ENCODE measurements at places on chromosomes 12 and 14. TPM values are rescaled to one million over a fixed set of nuclear protein-coding genes. Genes with fewer than 3 reads are reported as not detected.

DNA sequence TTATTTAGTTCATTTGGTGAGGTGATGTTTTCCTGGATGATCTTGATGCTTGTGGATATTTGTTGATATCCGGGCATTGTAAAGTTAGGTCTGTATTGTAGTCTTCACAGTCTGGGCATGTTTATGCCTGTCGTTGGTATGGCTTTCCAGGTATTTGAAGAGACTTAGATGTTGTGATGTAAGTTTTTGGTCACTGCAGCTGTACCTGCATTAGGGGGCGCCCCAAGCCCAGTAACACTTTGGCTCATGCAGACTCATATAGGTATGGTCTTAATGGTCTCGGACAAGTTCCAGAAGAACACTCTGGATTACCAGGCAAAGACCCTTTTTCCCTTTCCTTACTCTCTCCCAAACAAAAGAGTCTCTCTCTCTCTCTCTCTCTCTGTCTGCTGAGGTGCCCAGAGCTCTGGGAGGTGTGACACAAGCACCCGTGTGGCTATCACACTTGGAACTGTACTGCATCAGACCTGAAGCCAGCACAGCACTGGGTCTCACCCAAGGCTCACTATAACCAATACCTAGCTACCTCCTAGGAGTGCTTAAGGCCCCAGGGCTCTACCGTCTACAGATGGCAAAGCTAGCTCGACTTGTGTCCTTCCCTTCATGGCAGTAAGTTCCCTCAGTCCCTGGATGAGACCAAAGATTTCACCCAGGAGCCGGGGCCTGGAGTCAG lies 425.8 kb upstream of the ATXN7L3B start:
- no peak for DNase-seq

DNA sequence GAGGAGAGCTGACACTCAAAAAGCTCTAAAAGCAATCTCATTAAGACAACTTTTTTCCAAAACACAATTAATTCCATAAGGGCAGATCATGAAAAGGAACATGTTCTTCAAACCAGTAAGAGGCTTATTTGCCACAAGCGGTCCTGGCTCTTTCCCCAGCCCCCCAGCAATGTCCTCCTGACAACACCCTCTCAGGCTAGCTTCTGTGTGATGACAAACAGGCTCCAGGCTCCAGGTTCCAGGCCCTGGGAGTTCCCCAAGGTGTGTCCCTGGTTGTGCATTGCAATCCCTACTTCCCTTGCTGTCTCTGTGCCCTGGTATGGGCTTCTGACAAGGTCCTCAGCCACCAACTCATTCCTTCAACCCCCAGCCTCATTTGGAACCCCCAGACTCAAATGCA lies 8.9 kb downstream of the HVCN1 start:
- DNase-seq, result no peak

- DNase-seq, result no peak
Measured at GRCh38 chr12:131047789-131048610, 94.3 kb downstream of the ADGRD1 start.

DNA sequence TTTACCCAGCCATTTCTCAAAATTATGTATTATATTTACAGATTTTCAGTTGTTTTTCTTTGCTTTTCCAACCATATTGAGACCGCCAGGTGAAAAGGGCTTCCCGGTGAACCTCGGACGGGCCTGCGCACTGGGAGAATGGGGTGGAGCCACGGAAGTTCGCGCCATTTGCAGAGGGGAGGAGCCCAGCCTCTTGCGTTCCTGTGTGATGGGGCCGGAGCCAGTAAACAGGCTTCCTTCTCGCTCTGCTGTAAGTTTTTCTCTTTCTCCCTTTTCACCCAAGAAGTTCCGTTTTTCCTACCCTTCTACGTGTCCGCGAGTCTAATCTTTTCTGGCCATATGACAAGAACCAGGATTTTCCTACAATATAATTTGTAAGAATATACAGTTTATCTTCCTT lies 1108.8 kb upstream of the SEL1L start:
- no peak for DNase-seq

DNA sequence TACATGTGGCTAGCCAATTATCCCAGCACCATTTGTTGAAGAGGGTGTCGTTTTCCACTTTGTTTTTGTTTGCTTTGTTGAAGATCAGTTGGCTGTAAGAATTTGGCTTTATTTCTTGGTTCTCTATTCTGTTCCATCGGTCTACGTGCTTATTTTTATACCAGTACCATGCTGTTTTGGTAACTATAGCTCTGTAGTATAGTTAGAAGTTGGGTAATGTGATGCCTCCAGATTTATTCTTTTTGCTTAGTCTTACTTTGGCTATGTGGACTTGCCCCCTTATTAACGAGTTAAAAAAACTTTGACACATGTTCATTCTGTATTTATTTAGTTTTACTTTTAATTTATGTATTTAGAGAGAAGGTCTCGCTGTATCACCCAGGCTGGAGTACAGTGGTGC lies 120.4 kb downstream of the ADCK1 start:
- no peak for DNase-seq

- no peak for DNase-seq
Measured at GRCh38 chr12:31603546-31604009, 12.6 kb upstream of the DENND5B start.

DNA sequence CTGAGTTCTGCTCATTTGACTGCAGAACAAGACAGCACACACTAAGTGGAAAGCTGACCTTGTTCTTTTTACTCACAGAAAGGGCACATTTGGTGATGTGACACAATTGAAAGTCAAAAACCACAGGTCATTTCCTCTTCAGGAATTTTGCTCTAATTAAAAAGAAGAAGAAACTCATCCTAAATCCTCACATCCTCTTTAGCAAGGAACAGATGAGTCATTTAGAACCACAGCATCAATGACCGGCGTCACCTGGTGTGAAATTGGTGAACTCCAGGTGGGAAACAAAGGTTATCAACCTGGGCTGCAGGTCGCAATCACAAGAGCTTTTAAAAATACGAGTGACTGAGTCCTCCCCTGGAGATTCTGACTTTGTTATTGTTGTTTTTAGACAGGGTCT lies 2.9 kb upstream of the RNU6-8 start:
- DNase-seq, result no peak

Gene RFLNA
- 1.1 TPM for total RNA-seq

Gene CHFR
- 67.0 TPM for total RNA-seq
